ENCODE measurements at places on chromosomes 7 and 10. TPM values are rescaled to one million over a fixed set of nuclear protein-coding genes. Genes with fewer than 3 reads are reported as not detected.
A peak's percentile ranks its signal among the peaks of the same experiment; 100 is the strongest.

DNA sequence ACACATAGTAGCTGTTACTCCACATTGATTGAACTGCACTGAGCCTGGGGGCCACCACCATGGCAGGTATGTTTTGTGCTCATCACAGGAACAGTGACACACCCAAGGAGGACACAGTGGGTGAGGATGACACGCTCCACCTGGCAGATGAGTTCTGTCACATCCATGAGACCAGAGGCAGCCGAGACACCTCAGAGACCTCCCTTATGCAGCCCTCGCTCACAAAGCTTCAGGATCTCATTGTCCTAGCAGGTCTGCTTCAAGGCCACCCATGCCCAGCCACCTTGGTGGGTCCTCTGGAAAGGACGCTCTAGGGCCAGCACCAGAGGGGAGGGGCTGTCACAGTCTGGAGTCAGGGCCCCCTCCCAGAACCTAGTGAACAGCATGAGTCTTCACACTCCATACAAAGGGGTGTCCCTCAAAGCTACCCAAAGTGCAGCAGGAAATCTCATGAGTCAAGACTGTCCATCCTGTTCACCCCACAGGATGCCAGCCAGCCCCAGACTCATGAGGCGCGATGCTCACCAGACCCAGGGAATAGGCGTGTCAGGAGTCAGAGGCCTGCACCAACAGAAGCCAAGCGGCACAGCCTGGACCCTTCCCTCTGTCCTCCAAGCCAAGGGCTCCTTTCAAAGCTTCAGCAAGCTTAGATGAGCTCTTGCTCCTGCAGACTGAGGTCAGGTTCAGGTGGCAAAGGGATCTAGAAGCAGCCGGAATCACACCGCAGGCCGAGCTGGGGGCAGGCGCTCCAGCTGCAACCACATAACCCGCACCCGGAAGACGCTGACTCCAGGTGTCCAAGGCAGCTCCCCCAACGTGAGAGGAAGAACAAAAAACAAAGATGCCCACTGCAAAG, 9.6 kb downstream of the FAM53B start:
- no peaks in the 10 kb centered on the region for H3K27me3 ChIP-seq
- H3K36me3 ChIP-seq = no peaks in the 10 kb centered on the region
- no peak for DNase-seq
- H3K4me3 ChIP-seq = no peak overlapping the region

DNA sequence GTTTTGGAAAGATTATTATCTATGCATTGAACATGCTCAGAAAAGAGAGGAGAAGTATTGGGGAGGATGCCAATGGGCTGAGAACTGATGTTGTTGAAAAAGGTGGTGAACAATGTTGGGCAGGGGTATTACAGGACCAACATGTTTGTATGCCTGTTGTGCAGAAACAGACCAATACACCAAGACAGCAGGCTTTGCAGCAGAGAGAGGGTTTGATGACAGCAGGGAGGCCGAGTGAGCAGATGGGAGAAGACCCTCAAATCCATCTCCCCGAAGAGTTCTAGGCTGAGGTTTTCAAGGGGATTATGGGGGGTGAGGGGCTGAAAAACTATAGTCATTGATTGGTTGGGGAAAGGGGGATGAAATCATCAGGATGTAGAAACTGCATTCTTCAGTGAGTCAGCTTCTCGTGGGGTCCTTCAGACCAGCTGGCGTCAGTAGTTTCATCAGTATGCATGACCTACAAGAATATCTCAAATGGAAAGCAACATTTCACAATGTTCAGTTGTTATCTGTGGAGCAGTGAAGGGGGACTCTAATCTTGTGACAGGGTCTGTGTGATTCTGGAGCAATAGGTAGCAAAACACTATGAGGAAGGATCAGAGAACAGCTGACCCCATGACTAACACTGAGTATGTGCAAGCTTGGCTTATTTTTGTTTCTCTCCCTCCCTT, 167.8 kb downstream of the BAMBI start:
- H3K27me3 ChIP-seq = no peaks in the 10 kb centered on the region
- no peak overlapping the region for H3K27ac ChIP-seq
- peak; percentile 97 for DNase-seq
- no peaks in the 10 kb centered on the region for H3K36me3 ChIP-seq
- no peak overlapping the region for H3K4me3 ChIP-seq

- peaks cover under 1% of the 10 kb centered on the region for H3K27me3 ChIP-seq
- H3K36me3 ChIP-seq = no peaks in the 10 kb centered on the region
- peaks cover 5% of the 10 kb centered on the region for H3K4me1 ChIP-seq
- DNase-seq = peak; percentile 74
- H3K4me3 ChIP-seq = no peak overlapping the region
These were observed 10.2 kb upstream of the CH25H start for GRCh38 chr10:89217057-89217990.

GRCh38 chr7:4742852-4743251, 32.6 kb upstream of the AP5Z1 start:
- H3K4me1 ChIP-seq = peaks cover 27% of the 10 kb centered on the region
- no peak for DNase-seq
- H3K36me3 ChIP-seq = peaks cover 7% of the 10 kb centered on the region
- H3K27me3 ChIP-seq = no peaks in the 10 kb centered on the region
- H3K27ac ChIP-seq = peak overlapping the region; percentile 100

DNA sequence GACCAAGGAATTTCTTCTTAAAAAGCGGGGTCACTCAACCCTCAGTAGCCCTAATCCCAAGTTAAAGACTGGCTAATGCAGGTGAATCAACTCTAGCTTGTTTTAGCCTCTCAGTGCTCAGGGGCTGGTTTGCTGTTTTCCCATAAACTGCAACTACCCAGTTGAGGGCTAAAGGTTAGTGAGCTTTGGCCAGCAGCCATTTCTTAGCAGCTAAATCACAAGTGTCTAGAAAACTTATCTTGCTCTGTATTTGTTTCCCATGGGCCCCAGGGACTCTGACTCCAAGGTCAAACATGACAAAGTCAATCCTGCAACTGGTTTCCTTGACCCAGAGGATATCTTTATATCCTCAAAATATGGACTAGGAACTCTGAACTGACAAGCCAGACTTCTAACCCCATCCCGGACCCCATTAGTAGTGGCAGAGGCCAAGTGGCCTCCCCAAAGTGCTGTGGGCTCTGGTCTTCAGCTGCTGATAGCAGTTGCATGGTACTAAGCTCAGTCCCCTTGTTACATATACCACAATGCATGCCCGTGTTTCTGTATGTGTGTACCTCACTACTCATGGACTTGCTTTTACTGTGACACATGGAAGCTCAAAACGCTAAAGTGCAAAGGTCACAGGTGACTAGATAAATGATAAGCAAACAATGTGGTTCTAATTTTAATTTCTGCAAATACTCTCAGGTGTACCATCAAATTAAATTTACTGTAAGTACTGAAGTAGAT, 793.0 kb upstream of the IGFBP3 start:
- no peak overlapping the region for H3K4me3 ChIP-seq
- peak; percentile 62 for DNase-seq
- H3K27me3 ChIP-seq = no peaks in the 10 kb centered on the region
- peaks cover 12% of the 10 kb centered on the region for H3K4me1 ChIP-seq
- no peaks in the 10 kb centered on the region for H3K36me3 ChIP-seq
- H3K27ac ChIP-seq = peak overlapping the region; percentile 33

- H3K27ac ChIP-seq = peak overlapping the region; percentile 60
- no peak overlapping the region for H3K4me3 ChIP-seq
- H3K4me1 ChIP-seq = peaks cover 9% of the 10 kb centered on the region
- H3K36me3 ChIP-seq = peaks cover 22% of the 10 kb centered on the region
- no peaks in the 10 kb centered on the region for H3K27me3 ChIP-seq
These were observed 105.5 kb downstream of the SEPTIN7 start for GRCh38 chr7:35906191-35906908.

- H3K4me3 ChIP-seq = no peak overlapping the region
- H3K4me1 ChIP-seq = no peaks in the 10 kb centered on the region
- no peak overlapping the region for H3K27ac ChIP-seq
- no peaks in the 10 kb centered on the region for H3K27me3 ChIP-seq
- DNase-seq = peak; percentile 40
These were observed 17.0 kb downstream of the PNLIPRP3 start for GRCh38 chr10:116444527-116445142.

- H3K4me1 ChIP-seq = no peaks in the 10 kb centered on the region
- no peaks in the 10 kb centered on the region for H3K27me3 ChIP-seq
- no peak overlapping the region for H3K27ac ChIP-seq
- DNase-seq = no peak
These were observed 1109.8 kb upstream of the AUTS2 start for GRCh38 chr7:68488341-68489060.

DNA sequence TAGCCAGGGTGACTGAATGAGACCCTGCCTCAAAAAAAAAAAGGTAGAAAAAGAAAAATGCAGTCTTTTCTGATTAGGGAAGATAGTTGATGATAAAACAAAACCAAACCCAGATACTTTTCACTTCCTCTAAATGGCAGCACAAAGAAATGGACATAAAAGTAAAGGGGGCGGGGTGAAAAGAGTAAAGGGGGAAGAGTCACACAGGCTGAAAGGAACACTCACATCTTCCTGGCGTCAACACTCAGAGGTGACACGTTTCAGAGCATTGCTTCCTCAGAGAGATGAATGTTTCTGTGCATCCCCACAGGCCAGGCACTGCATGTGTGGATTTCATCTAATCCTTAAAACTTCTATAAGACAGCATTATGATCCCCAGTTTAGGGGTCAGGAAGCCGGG, 81.2 kb downstream of the HIPK2 start:
- H3K27me3 ChIP-seq = no peaks in the 10 kb centered on the region
- DNase-seq = no peak
- peaks cover 29% of the 10 kb centered on the region for H3K4me1 ChIP-seq
- H3K4me3 ChIP-seq = no peak overlapping the region

DNA sequence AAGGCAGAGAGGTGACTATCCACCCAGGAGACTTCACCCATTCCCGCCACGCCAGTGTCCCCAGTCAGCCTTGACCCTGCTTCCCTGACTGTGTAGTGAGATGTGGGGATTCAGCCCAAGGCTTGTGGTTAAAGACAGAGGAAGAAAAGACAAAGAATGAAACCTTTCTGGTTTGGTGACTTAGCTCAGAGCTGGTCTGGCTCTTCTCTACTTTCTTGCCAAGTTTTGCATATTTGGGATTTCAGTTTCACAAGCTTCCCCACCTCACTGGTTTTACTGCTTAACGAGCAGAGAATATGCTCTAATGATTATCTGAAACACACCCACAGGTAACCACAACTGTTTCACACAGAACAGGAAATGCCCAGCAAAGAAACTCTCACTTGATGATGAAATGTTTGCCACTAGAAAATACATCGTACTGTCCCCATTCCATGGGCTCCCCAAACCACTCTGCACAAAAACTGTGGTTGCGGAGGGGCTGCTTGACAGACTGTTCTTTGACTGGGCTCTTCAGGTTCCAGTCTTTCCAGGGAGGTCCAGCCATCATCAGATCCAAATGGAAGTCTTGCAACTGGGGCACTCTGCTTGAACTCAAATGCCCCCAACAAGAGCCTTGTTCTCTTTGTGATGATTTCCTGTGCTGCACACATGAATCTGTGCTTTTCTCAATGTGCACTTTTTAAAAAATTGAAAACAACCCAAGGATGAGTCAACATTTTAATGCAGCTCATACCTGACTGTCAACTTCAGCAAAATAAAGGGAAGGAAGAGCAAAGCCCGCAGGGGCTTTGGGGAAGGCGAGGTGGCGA, 95.5 kb downstream of the CTBP2 start:
- peaks cover 11% of the 10 kb centered on the region for H3K4me1 ChIP-seq
- peaks cover 2% of the 10 kb centered on the region for H3K36me3 ChIP-seq
- H3K4me3 ChIP-seq = no peak overlapping the region
- no peak for DNase-seq
- H3K27ac ChIP-seq = peak overlapping the region; percentile 35

DNA sequence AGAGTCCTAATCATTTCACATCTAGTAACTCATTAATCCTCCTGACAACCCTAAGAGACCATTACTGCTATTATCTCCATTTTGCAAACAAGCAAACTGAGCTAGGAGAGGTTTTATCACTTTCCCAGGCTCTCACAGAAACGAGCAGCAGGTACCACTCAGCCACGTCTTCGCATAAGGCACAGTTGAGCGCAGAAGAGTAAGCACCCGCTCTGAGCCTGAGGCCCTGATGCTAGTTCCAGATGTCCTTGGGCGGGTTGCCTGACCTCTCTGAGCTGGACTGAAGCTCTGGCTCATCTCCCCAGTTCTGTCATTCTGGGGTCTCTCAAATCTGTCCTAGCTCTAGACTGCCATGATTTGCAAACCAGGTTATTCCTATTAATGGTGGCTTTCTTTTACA, 72.6 kb upstream of the FRMD4A start:
- no peak overlapping the region for H3K4me3 ChIP-seq
- H3K27ac ChIP-seq = no peak overlapping the region
- H3K27me3 ChIP-seq = no peaks in the 10 kb centered on the region
- H3K36me3 ChIP-seq = no peaks in the 10 kb centered on the region

GRCh38 chr10:53808677-53809372, 992.2 kb downstream of the PCDH15 start:
- H3K27me3 ChIP-seq = no peaks in the 10 kb centered on the region
- H3K4me3 ChIP-seq = no peak overlapping the region
- no peak overlapping the region for H3K27ac ChIP-seq
- no peaks in the 10 kb centered on the region for H3K36me3 ChIP-seq
- no peak for DNase-seq

DNA sequence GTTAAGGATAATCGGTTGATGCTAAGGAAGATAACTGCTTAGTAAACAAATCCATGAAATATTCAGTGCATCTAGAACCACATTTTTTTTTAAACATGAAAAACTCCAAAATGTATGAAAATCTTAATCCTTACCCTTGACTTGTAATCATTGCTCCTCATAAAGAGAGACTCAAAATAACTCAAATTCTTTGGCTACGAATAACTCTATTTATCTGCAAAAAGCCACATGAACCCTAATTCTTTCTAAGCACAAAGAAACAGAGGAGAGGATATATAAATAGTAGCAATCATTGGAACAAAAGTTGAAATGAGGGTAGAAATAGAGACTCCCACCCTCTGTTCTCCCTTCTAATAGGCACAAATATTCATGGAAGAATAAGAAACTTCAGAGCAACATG, 40.2 kb downstream of the ANK3 start:
- no peaks in the 10 kb centered on the region for H3K36me3 ChIP-seq
- H3K27me3 ChIP-seq = no peaks in the 10 kb centered on the region
- no peak overlapping the region for H3K4me3 ChIP-seq
- no peak overlapping the region for H3K27ac ChIP-seq
- no peak for DNase-seq

- no peaks in the 10 kb centered on the region for H3K36me3 ChIP-seq
- no peaks in the 10 kb centered on the region for H3K4me1 ChIP-seq
- no peak for DNase-seq
- H3K4me3 ChIP-seq = no peak overlapping the region
- H3K27me3 ChIP-seq = no peaks in the 10 kb centered on the region
- no peak overlapping the region for H3K27ac ChIP-seq
These were observed 236.3 kb upstream of the PLXDC2 start for GRCh38 chr10:19579761-19580545.

The EFCAB10 gene
- not detected for total RNA-seq

The GTPBP4 gene
- 34.4 TPM for total RNA-seq

The FAM25A gene
- not detected for total RNA-seq

The MARCHF5 gene
- total RNA-seq = 19.3 TPM

The VSTM4 gene
- 2.3 TPM for total RNA-seq

The PRLHR gene
- total RNA-seq = not detected

The RADIL gene
- total RNA-seq = 61.2 TPM

The WIPF3 gene
- total RNA-seq = 1.3 TPM

The H2BK1 gene
- total RNA-seq = not detected

The ELAPOR2 gene
- total RNA-seq = 35.8 TPM

The PRXL2A gene
- 61.8 TPM for total RNA-seq
